ENCODE measurements at places on chromosomes 12 and 14.
A peak's percentile ranks its signal among the peaks of the same experiment; 100 is the strongest.

DNA sequence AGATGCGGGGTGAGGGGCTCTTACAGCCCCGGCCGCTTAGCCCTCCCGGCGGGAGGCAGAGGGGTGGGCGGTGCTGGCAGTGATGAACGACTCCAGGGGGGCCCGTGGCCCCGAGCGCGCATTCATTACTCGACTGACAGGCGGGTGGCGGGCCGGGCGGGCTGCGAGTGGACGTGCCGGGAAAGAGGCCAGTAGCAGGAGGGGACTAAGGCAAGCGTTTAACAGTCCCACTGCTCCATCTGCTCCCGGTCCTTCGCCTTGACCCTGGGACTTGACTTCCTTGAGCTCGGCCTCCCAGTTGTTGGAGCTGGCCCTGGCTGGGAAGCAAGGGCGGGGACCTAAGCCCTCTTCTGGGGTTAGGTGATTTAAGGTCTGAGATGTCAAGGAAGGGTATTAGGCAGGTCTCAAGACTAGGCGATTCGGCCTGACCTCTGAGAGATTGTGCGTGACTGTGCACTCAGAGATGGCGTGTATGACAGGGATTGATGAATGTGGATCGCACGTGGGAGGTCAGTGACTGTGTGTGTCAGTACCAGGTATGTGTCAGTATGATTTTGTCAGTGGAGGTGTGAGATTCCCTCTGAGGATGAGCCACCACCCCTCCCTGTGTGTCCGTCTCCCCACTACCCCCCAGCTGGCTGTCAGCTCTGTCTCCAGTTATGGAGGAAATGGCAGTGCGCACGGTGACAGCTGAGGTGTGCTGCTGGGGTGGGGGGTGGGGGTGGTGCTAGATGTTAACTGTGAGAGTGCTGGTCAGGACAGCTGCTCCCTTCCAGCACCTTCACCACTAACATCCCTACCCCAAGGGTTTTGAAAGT, 3.6 kb upstream of the DNAJC22 start:
- DNase-seq: peak; percentile 62

DNA sequence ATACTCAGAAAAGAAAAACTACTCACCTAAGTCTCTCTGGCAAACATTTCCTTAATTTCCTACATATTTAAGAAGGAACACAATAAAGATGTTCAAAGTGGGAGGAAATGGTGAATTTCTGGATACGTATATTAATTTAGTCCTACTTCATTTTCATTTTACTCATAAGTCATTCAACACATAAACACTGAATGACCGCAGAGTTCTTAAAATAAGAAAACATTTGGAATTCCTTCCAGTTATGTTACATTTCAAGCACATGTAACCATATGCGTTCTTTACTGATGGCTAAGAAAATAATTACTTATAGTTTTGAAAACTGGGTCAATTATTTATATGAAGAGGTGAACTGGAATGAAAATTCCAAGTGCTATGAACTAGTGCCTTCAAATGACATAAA, 409.3 kb downstream of the BCAT1 start:
- DNase-seq: no peak

DNA sequence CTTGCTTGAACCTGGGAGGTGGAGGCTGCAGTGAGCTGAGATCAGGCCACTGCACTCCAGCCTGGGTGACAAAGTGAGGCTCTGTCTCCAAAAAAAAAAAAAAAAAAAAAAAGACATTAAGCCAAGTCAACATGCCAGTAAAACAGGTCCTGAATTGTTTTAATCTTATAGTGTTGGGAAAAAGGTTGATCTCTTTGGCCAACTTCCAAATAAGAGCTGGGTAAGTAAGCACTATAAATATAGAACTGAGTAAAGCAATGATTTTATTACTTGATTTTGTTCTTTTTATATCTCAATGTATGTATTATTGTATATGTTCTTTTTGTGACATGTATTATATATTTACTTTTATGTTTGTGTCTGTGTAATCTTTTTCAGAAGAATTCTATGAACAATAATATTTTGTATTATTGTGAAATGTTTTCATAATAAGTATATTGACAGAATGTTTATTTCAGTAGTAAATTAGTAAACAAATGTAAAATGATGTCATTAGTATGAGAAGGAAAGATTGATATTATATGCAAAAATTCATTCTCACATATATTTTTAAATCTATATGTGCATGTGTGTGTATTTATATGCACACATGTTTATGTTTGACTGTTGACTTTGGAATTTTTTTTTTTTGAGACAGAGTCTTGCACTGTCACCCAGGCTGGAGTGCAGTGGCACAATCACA, 9.6 kb upstream of the AKAP6 start:
- no peak for DNase-seq

DNA sequence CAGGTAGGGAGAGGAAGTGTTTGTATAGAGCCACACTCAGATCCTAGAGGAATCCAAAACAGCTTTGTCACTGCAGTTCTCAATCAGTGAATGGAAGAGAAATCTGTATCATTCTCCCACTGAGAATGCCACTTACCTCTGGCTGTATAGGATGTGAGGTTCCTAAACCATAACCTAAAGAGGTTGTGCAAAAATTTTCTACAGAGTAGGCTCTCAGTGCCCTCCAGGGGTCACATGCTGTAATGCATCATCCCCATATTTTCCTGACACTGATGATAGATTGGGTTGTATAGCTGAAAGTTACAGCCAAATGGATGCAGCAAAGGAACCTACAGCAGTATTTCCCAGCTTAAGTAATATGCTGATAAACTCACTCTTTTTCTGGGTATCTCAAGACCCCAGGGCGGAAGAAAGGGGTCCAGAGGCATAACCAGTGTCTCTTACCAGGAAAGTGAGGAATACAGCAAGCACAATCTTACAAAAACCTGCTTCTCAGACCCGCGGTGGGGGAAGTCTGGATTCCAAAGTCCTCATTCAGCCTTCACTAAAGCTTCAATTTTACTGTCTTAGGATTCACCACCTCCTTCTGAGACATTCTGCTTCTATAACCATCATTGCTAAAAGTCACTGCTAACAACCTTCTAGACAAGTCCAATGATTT, 3.8 kb downstream of the BCDIN3D start:
- peak; percentile 40 for DNase-seq

DNA sequence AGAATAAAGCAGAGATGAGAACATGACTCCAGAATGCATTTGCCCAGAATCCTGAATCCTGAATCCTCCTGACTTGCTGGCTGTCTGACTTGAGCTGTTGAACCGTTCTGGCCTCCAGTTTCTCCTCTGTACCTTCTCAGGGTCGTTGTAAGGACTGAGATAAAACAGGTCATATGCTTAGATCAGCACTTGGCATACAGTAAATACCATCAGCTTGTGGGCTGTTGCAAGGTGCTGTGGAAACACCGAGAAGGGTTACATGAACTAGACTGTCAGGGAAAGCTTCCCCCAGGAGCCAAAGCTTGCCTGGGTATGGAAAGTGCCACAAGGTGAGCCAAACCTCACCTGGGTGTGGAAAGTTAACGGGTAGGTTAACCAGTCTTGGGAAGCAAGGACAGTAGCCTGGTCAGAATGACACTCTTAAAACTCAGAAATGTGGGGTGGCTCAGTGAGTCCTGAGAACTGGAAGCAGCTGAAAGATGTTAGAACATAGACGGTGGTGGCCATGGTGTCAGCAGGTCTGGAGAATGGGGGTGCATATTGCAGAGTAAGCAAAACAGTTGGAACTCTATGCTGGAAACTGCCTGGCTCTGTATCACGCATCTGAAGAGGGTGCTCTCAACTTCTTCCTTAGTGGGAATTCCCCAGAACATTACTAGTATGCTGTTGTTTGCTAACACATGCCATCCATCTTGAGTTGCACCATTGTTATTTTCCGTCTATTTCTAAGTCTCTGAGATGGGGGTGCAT, 105.3 kb upstream of the DYRK2 start:
- no peak for DNase-seq

- no peak for DNase-seq
These were observed 50.3 kb upstream of the DICER1 start for GRCh38 chr14:95207475-95208233.

- DNase-seq: no peak
These were observed 143.6 kb downstream of the SLC38A4 start for GRCh38 chr12:46682148-46682547.

- DNase-seq: no peak
These were observed 27.7 kb downstream of the CCDC85C start for GRCh38 chr14:99576304-99576703.

- DNase-seq: no peak
These were observed 70.8 kb upstream of the SRSF5 start for GRCh38 chr14:69696204-69696527.

DNA sequence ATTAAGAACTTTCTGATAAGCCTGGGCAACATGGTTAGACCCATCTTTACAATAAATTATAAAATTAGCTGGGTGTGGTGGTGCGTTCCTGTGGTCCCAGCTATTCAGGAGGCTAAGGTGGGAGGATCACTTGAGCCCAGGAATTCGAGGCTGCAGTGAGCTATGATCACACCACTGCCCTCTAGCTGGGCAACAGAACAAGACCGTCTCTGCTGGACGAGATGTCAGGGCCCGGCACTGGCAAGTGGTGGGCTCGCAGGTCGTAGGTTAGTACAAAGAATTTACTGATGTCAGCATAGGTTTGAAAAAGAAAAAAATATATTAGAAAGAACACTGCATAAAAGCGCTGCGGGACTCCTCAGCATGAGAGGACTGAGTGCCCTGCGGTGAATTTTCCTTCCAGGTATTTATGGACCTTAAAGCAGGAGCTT, 15.7 kb upstream of the VSIG10 start:
- DNase-seq: no peak

DNA sequence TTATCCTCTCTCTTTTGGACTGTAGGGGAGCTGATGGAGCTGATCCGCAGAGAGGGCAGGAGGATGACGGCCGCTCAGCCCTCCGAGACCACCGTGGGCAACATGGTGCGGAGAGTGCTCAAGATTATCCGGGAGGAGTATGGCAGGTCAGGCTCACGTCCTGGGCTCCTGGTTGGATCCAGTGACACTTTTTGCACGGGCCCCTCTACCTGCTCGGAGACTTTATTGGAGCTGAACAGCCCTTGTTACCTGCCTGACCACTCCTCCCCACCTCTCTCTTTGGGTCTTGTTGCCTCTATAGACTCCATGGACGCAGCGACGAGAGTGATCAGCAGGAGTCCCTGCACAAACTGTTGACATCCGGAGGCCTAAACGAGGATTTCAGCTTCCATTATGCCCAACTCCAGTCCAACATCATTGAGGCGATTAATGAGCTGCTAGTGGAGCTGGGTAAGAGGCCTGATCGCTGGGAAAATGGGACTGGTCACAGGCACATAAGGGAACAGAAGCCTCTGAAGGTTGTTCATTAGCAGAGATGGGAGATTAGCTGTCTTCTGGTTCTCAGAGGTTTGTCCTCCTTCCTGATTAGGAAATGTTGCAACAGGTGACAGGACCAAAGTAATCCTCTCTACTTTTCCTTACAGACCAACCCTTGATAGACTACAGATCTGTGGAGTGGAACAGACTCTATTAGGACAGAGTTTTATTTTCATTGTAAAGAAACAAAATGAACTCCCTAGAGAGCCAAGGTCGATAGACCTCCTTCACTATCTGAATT, 718 bp downstream of the EIF2B2 start:
- DNase-seq: no peak
